ENCODE measurements at places on chromosomes 3 and 15.
A peak's percentile ranks its signal among the peaks of the same experiment; 100 is the strongest.

DNA sequence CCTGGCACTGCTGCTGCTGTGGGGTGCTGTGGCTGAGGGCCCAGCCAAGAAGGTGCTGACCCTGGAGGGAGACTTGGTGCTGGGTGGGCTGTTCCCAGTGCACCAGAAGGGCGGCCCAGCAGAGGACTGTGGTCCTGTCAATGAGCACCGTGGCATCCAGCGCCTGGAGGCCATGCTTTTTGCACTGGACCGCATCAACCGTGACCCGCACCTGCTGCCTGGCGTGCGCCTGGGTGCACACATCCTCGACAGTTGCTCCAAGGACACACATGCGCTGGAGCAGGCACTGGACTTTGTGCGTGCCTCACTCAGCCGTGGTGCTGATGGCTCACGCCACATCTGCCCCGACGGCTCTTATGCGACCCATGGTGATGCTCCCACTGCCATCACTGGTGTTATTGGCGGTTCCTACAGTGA is 2.1 kb downstream of the GRM2 start:
- DNase-seq, result no peak

DNA sequence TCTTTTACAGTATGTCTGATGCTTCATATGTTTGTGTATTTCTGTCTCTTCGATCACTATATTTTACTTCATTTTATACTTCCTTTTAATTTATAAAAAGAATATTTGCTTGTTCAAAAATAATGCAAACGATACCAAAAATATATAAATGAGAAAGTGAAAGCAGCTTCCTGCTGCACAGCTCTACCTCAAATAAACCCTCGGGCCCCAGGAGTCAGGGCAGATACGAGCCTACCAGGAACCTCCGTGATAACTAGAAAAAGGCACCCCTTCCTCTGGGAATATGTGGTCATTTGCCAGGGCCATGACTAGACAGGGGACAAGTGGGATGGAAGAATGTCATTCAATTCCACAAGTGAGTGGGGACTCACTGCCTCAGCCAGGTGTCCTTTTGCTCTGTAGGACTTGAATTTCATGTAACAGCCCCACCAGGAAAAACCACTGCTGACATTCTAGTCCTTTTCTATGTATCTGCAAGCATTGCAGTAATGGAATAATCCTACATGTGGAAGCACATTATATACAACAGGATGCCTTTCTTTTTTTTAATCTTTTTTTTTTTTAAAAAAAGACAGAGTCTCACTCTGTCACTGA is 133.3 kb downstream of the SUCLG2 start:
- DNase-seq, result no peak

DNA sequence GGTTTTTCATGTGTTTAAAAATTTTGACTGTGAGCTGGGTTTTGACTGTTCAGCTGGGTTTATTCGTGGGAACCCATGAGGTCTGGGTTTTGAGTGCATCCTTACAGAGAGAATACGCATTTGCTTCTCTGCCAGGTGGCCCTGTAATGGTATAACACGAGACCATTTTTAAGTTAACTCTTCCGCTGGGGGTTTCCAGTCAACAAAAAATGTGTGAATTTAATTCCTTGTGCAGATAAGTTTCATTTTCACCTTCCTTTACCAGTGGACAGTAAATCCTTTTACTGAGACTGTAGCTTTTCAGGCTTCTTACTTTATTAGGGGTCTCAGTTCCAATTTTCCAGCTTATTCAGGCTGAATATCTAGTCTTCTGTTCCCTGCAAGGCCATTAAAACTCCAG is 149.6 kb downstream of the OPA1 start:
- no peak for DNase-seq

DNA sequence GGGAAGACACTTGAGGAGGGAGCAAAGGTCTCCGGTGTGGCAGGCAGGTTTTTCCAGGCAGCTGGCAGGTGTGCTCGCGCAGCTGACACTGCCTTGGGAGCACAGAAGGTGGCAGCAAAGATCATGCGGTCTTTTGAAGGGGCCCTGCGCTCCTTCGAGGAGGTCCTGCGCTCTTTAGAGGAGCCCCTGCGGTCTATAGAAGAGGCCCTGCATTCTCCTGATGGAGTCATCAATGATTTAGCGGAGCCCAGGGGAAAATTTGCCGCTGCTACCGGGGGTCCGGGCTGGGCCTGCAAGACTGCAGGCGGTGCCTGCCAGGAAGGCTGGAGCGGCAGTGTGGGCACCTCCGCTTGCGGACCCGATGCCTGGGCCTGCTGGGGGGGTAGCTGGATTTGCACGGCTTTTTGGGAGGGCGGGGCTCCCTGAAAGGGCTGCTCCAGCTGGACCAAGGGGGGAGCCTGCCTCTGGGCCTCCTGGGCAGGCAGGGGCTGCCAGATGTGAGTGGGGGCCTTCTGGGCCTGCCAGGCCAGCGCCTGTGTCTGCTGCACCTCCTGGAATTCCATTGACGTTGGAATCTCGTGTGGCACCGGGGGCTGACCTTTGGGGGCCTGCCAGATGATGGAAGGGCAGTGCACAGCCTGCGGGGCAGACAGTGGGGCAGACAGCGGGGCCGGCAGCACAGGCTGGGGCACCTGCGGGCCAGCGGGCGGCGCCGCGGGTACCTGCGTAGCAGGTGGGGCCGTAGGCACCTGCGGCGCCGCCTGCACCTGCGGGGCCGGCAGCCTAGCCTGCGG is 2.1 kb downstream of the MAGEL2 start:
- no peak for DNase-seq

DNA sequence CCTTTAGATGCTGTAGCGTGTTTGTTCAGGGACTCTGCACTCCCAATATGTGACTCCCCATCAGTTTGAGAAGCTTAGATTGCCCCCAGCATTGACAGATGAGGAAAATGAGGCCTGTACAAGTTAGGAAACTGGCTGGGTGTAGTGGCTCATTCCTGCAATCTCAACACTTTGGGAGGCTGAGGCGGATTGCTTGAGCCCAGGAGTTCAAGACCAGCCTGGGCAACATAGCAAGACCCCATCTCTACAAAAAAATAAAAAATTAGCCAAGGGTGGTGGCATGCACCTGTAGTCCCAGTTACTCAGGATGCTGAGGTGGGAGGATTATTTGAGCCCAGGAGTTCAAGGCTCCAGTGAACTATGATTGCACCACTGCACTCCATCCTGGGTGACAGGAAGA is 14.0 kb upstream of the PTPN23 start:
- DNase-seq, result no peak

- peak; percentile 49 for DNase-seq
Observed at GRCh38 chr3:46423588-46423987, 16.5 kb downstream of the CCRL2 start.

GRCh38 chr3:64022451-64023186 is 675 bp downstream of the PSMD6 start:
- DNase-seq, result peak; percentile 19

DNA sequence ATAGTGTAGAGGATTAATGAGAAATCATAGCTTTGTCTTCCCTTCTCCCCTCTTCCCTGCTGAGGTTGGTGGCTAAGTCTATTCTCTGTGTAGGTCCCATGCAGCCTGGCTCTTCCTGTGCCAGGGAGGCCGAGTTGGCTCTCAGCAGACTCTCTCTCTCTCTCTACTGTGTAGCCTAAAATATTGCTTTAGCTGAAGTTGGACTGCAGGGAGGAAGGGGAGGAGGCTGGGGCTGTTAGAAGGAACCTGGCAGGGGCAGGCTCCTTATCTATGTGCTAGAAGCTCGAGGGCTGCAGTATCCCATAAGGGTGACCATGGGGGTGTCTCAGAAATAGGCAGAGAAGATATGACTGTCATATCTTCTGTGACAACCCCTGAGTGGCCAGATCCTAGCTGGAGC is 160.8 kb downstream of the EPHB1 start:
- DNase-seq, result no peak

DNA sequence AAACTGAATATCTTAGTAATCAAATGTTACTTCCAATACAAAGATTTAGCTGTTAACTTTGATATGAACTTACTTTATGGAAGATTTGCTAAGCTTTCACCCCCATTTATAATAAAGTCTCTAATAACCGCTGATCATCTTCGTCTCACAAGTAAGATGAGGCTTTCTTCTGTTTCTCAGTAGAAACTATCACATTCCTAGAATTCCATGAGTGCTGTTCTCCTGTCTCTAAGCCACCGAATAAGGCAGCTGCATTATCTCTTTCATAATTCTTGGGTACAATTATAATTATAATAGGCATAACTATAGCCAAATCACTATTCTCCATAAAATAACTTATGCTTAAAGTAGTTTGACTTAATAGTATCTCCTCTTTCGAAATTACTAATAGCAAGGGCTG is 18.3 kb upstream of the SETMAR start:
- DNase-seq, result no peak

DNA sequence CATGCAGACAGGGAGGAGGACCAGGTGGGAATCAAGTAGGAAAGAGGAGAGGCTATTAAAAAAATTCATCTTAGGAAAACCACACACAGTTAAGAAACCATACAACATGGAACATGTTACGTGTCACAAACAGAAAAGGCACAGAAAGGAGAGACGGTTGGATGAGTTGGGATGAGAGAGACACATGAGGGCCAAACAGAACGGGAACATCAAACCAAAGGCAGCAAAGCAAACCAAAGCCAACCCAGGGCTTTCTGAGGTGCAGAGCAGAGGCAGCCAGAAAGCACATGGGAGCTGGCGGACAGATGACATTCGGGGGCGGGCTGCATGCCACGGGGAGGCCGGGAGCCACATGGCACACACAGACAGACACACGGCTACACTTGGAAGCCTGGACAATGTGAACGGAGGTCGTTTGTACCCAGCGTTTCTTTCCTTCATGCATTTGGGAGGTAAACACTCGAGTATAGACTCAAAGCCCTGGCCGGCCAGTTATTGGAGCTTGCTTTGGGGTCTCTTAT is 8.6 kb upstream of the SEC13 start:
- no peak for DNase-seq

- DNase-seq, result no peak
Observed at GRCh38 chr15:68986322-68986721, 28.2 kb upstream of the NOX5 start.
